ENCODE measurements at places on chromosomes 3 and 15.

GRCh38 chr3:126208606-126209256 lies 28.3 kb upstream of the ALDH1L1 start:
- DNase-seq: no peak

- no peak for DNase-seq
Measured at GRCh38 chr3:14602804-14603644, 48.5 kb upstream of the CCDC174 start.

DNA sequence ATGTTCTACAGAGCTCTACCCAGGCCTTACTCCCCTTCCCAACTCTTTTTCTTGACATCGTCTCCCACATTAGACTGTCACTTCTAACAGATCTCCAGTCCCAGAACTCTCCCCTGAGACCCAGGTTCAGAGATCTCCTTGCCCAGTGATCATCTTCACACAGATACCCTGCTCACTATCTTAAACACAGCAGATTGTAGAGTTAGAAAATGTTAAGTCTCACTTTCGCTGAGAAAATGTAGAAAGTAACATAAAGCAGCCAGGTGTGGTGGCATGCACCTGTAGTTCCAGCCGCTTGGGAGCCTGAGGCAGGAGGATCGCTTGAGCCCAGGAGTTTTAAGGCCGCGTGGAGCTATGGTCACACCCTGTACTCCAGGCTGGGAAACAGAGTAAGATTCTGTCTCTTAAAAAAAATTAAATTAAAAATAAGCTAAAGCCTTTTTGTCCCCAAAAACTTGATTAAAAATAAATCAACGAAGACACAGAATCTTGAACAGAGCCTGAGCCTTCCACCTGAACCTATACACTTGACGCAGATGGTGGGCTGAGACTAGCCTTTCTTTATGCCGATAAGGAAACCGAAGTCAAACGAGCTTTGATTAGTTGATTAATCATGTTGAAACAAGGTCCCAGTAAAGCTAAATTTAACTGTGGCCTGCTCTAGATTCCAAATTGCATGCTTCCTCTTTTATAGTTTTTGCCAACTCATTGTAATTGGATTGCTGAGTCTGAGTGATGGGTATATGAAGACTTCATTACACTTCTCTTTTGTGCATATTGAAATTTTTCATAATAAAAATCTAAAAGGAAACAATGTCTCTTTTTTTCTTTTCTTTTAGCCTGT lies 31.3 kb upstream of the BLM start:
- DNase-seq: no peak

DNA sequence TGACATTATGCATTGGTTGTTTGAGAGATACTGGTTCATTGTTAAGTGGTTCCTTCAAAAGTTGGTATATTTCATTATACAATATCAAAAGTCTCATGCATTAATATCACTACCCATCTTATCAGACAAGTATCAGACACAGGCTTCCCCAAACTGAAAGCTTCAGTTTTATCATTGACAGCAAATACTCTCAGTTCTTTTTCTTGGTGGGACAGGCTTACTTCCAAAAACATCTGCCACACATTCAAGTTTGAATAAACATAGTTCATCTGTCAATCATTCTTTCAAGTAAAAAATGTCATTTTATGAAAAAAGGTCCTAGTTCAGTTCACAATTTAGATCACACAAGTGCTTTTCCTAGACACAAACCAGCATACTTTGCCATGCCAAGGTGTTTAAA lies 280.0 kb upstream of the TRIM42 start:
- DNase-seq: no peak

- DNase-seq: no peak
Measured at GRCh38 chr15:73982222-73982962, 9.7 kb downstream of the STOML1 start.

GRCh38 chr3:196920733-196921132 lies 21.6 kb downstream of the NCBP2 start:
- no peak for DNase-seq

GRCh38 chr15:74785194-74786032 lies 3.5 kb downstream of the CSK start:
- no peak for DNase-seq

DNA sequence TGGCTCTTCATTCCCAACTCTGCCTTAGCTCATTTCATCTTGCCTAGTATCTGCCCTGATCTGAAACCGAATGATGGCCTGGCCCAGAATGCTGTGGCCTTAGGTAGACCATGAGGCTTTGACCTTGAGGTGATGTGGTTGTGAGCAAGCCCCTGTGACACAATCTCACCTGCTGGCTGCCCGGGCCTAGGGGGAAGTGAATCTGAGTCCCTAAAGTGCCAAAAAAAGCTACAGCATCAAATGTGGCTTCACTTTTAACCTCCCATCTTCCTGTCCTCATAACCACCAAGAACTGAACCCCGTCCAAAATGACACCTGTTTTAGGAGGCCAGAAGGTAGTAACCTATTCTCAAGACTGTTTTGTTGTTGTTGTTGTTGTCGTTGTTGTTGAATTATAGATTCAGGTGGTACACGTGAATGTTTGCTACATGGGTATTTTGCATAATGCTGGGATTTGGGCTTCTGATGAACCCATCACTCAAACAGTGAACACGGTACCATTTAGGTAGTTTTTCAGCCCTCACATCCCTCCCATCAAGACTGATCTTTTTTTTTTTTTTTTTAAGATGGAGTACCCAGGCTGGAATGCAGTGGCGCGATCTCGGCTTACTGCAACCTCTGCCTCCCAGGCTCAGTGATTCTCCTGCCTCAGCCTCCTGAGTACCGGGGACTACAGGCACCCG lies 54.6 kb downstream of the MCCC1 start:
- DNase-seq: no peak

GRCh38 chr3:193794002-193794881 lies 201.2 kb downstream of the OPA1 start:
- DNase-seq: no peak

DNA sequence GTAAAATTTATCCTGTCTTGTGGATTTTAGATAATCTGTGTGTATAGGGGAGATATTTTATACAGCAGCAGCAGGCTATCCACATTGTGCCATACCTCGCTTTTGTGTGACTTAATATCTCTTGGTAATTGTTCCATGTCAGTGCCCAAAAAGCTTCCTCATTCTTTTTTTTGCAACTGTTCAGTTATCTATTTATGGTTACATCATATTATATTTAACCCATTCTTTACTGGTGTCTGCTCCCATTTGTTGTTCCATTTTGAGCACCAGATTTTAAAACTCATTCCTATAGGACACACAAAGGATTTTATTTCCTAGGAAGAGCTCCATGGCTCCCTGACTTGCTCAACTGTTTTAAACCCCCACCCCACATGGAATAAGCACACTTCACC lies 86.3 kb upstream of the RASGRP1 start:
- DNase-seq: no peak

DNA sequence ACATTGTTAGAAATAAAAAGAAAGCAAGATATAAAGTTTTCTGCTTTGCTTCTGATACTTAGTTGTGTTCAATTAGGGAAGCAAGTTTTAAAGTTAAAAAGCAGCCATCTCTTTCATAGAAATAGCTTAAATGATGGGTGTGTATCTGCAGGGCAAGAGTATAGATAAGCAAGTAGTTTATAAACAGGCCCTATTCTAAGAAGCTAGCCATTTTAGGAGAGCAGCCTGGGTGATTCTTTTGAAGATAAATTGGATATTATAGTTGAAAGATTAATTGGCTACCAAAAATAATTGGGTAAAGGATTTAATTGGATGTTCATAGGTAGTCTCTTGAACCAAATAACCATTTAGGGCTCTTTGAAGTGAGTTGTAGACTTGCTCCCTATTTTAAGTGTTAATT lies 5.6 kb downstream of the EIF3J start:
- no peak for DNase-seq

GRCh38 chr15:70420086-70420947 lies 322.6 kb upstream of the TLE3 start:
- DNase-seq: no peak

GRCh38 chr15:92205255-92205739 lies 188.4 kb upstream of the ST8SIA2 start:
- peak; percentile 3 for DNase-seq

GRCh38 chr3:113607219-113607596 lies 74.9 kb downstream of the SIDT1 start:
- DNase-seq: no peak

DNA sequence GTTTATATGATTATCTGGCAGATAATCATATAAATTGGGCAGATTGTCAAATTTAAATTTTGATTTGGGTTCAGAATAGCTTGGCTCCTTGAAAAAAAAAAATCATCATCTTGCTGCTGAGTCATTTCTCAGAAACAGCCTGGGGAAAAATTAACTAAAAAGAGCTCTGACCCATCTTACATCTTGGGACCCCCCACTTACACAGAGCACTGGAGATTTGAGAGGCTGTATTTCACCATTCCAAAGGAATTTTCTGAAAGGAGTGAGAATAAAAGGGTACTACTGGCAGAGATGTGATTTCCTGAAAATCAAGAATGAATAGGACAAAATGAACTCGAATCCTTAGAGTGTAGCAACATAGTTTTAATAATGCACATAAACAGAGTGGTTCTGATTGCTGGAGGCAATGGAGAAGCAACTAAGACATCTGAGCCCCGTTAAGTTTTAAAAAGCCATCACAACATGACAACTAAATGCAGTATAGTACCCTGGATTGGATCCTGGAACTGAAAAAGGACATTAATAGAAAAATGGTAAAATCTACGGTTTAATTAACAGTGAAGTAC lies 97.5 kb downstream of the RFTN1 start:
- DNase-seq: no peak

GRCh38 chr15:29031502-29032228 lies 145.9 kb downstream of the APBA2 start:
- no peak for DNase-seq

GRCh38 chr3:21238661-21239060 lies 512.3 kb downstream of the ZNF385D start:
- DNase-seq: no peak

DNA sequence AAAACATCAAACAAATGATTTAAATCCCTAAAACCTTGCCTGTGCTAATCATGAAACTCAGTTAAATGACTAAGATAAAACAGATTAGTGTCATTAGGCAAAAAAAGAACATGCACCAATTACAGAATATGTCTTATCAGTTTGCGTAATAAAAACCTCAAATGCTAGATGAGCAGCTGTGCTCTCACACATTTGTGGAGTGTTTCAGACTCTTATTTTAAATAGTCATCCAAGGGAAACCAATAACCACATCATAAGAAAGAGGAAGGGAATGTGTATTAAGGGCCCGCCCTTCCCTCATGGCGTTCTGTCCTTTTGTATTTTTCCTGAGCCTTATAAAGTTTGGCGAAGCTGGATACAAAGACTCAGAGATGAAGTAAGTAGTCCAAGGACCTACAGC lies 6.6 kb downstream of the SAMMSON start:
- DNase-seq: no peak

GRCh38 chr15:82554351-82554750 lies 14.1 kb upstream of the RPS17 start:
- DNase-seq: no peak

GRCh38 chr15:69080295-69081248 lies 66.1 kb downstream of the NOX5 start:
- no peak for DNase-seq

DNA sequence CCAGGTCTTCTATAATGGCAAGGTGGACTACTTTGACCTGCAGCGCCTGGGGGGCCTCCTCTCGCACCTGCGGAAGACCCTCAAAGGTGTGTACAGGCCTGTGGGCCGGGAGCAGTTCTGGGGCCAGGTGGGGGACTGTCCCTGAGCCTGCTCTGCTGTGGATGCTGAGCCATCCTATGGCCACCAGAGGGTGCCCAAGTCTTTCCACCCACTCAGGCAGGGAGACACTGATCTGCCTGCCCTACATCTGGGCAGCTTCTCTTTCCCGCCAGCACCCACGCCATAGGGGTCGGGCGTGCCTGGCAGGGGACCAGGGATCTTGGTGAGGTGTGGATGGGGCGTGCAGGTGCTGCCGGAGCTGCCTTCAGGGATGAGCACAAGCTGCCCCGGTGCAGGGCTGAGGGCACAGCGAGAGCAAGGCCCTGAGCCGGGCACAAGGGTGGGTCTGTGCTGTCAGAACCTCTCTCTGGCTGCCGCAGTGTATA lies 14.1 kb downstream of the RNF123 start:
- no peak for DNase-seq
